Kasumi-1 (cell line): ENCODE measurements at places on chromosomes 11 and 22.

DNA sequence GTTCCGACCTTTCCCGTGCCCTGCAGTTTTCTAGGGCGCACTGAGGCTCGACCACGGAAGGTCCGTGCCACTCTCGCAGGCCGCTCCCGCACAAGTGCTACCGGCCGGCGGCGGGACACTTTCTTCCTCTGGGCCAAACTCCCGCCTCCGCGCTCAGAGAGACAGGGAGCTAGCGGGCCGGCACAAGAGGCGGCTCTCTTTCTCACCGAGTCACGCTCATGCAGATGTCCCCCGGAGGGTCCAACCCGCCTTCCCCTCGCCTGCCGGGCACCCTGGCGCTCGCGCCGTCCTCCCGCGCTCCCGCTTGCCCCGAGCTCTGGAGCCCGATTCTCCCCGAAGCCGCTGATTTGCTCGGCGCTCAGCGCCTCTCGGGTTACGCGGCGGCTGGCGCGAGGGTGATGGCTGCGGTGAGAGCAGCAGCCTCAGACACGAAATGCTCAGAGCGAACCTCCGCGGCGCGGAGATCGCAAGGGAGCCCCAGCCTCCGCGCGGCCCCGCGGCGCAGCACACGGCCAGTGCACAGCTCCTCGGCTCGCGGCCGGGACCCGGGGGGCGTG is 1.0 kb downstream of the LMO1 start:
- peak; percentile 37 for DNase-seq

- no peak for DNase-seq
These were observed 64.8 kb downstream of the PRR5L start for GRCh38 chr11:36360826-36361415.

- no peak for DNase-seq
These were observed 102.0 kb downstream of the GRIK4 start for GRCh38 chr11:120613264-120614226.

GRCh38 chr11:43925063-43925931 is 17.1 kb upstream of the C11orf96 start:
- DNase-seq: no peak

DNA sequence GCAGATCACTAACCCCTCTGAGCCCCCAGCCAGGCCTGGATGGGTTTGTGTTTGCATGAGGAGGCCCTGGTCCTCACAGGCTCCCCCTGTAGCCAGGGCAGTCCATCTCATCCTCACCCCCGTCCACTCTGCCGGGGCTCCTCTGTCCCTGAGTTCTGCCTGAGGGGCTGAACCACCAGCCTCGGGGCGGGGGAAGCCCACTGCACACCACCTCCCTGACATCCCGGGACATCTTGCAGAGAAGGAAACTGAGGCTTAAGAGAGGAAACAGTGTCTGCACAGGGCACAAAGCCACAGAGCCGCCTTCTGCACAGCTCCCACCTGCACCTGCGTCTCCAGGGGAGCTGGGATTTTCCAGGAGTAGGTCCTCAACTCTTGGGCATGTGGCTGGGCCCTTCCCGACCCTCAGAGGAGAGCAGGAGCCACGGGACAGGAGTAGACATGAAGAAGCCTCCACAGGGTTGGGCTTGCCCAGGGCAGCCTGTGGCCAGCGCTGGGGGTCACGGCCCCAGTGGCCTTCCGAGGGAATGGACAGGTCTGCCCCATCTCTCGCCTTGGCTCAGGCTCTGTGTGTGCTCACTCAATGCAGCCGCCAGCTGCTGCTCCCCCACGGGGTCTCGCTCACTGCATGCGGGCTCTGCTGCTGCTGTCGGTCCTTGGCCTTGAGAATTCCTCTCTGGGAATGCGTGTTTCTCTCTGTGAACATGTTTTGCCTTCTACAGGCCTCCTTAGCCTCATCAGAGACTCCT is 45.4 kb upstream of the CCDC188 start:
- DNase-seq: no peak

- no peak for DNase-seq
These were observed 43.9 kb upstream of the GRIK4 start for GRCh38 chr11:120467627-120468026.

DNA sequence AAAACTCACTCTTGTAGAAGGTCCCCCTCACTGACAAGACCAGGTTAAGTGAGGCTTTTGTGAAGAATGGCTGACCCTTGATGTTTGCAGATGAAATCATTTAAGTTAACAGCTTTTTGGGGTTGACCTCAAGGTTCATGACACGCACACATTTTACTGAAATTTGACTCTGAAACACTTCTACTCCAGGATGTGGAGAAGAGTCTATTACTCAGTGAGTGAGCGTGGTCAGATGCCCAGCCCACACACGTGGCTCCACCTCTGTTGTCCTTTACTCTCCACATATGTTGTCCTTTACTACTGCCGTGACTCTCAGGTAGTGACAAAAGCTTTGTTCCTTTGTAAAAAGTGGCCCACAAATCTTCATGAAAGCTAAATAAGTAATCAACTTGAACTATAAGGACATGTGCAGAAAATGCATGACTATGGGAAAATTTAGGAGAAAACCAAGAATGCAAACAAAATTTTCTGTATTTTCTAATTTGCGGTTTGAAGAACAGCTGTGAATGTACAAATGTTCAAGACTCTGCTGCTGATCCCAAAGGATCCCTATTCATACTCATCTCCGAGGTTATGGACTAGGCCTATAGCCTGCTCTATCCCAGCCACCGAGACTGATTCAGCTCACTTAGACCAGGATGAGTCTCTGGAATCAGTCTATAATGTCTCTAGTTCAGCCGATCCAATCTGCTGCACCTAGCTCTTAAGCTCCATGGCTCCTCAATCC is 22.4 kb downstream of the XRRA1 start:
- DNase-seq: no peak

DNA sequence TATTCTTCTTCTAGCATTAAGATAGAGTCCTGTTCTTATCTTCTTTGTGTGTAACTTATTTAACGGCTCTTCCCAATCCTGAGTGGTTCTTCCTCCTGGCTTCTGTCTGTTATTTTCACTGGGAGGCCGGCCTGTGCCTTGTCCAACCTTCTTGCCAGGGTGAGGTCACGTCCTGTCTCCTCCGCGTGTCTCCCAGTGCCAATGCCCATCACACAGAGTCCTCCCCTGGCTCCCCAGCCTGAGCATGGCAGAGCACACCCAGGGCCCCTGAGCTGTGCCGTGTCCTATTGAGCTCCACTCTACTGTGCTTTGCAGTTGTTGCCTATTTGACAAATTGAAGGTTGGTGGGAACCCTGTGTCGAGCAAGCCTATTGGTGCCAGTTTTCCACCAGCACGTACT is 487.3 kb downstream of the BRD1 start:
- DNase-seq: no peak

DNA sequence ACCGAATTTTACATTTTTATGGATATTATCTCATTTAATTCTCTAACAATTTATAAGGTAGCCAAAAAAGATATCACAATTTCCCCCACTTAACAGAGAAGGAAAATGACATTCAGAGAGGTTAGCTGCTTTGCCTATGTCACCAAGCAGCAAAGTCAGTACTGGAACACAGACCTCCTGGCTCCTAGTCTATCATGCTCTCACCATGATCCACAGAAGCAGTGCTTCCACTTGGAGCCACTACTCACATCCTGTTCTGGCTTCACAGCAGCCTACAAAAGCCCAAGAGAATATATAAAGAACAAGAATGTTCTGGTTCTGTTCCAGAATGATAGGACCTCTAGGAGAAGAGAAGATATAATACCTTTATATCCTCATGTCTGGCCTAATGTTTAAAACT is 59.5 kb upstream of the SCUBE2 start:
- no peak for DNase-seq

- no peak for DNase-seq
These were observed 57.9 kb downstream of the NECTIN1 start for GRCh38 chr11:119671051-119671450.

- DNase-seq: no peak
These were observed 9.3 kb downstream of the LAYN start for GRCh38 chr11:111549869-111550203.

DNA sequence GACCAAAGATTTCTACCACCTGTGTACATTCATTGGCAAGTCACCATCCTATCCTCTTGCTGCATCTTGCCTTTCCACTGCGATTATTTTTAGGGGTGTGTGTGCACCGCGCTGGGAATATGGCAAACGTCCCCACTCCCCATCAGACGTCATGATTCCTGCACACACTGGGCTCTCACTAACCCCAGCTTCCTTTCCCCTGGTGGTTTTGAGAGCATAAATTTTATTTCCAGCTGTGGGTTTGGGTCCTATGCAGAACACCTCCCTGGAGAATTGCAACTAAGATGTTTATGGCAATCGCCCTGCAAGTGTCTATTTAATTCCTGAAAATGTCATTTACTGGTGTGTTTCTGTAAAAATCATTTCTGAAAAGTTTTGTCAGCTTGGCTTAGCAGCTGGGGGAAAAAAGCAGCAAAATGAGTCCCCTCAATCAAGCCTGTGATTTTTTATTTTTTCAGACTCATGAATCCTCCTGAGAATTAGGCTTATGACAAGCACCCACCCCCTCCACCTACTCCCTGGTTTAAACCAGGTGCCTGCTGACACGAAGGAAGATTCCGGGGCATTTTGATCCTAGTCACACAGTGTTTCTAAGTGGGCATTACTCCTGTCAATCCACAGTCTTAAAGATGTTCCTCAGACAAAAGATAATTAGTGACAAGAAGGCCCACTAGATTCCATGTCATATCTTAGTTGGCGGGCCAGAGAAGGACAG is 23.8 kb downstream of the UPB1 start:
- no peak for DNase-seq

- no peak for DNase-seq
These were observed 110.6 kb upstream of the NECTIN1 start for GRCh38 chr11:119839476-119840133.

GRCh38 chr11:88520391-88520790 is 182.9 kb upstream of the CTSC start:
- DNase-seq: no peak

DNA sequence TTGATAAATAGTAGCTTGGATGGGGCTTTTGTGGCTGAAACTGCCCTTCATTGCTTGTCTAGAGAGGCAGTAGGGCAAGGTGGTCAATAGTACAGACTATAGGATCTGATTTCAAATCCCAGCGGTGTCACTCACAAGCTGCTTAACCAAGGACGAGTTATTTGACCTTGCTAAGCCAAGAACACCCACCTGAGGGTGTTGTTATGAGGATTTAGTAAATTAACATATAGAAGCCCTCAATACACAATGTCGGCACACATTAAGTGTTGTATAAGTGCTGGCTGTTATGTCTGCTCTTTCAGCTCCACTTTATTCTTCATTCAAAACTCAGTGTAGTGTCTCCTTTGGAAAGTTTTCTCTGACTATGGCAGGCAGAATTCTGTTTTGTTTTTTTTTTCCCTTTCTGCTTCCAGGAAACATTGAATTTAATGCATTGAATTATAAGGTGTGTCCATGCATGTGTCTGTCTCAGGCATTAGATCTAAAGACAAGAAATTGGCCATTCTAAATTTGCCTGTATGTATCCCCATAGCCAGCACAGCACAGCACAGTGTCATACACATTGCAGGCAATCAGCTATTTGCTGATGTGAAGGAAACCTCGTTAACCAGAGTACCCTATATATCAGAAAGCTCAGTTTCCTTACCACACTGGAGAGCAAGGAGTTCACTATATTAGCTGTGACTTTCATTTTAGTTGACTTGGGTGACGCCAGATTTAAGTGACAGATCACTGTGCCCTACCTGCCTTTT is 212.1 kb downstream of the NELL1 start:
- no peak for DNase-seq

DNA sequence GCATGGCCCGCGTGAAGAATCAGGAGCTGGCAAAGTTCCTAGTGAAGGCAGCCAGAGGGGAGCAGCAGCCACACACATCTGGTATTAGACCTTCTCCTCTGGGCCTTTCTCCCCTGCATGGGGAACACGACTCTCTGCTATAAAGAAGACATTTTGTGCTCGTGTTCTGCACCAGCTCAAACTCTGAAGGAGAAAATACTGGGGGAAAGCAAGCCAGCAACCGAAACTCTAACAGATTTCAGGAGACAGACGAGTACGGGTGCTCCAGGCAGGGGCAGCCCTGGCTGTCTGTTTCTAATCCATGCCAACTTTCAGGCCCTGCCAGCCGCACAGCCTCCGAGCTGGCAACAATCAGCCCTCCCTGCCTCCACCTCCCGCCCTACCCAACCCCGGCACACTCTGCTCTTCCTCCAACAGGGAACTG is 296.3 kb downstream of the BRD1 start:
- DNase-seq: no peak

DNA sequence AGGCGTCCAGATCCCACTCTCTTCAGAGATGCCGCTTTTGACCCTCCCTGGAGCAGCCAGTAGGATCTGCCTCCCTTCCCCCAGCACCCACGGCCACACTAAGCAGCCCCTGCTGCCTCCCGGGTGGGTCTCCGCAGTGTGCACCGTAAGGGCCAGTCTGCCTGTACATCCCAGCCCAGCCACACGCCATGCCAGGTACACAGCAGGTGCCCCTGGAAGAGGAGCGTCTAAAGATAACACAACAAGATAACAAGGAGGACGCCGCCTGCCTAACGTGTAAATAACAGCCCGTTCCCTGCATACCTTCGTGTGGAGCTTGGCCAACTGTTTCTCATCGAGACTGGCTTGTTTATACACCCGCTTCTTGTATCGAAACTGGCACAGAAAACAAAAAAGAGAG is 139.4 kb downstream of the SHANK2 start:
- no peak for DNase-seq

GRCh38 chr11:34647131-34647530 is 26.2 kb downstream of the EHF start:
- DNase-seq: no peak

GRCh38 chr22:38193580-38193979 is 8.2 kb upstream of the MAFF start:
- DNase-seq: no peak

DNA sequence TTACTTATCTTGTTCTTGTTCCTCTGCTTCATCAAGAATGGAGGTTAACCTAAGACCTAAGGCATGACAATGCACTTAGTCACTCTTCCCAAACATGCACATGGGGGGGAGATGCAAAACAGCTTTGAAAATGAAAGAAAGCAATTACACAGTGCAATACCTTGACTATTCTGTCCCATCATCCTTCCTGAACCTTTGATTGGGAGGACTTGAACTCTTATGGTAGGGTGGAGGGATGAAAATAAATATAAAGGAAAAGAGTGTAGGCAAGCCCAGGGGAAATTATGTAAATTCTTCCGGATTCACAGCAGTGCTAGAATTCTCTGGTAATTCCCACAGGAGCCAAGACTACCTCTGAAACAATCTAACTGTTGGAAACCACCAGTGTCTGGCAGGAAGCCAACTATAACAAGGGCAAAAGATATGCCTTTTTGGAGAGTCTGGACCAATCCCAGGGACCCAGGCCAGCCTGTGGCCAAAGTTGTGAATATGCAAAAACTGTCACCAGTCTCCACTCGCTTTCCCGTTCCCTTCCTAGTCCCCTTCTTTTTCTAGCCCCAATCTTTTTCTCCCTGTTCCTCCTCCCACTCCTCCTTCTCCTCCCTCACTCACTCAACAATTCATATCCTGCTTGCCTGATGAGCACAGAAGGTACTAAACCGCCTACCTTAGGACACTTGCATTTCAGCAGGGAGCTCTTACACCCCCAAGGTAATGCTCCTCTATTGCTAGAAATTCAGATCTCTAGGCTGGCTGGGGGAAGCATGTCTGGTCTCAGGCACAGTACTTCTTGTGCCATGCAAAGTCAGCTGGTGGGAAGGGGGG is 2.5 kb upstream of the RCN1 start:
- DNase-seq: no peak

- no peak for DNase-seq
These were observed 57.5 kb upstream of the SLC22A12 start for GRCh38 chr11:64533501-64533900.

GRCh38 chr22:46588279-46589140 is 31.7 kb upstream of the GRAMD4 start:
- DNase-seq: no peak

GRCh38 chr11:118911880-118912741 is 13.6 kb downstream of the BCL9L start:
- DNase-seq: no peak
